ENCODE measurements at places on chromosomes 16 and 17. TPM values are rescaled to one million over a fixed set of nuclear protein-coding genes. Genes with fewer than 3 reads are reported as not detected.

The PIP4K2B gene
- 22.2 TPM for total RNA-seq

The PRM2 gene
- total RNA-seq = not detected

The LYRM9 gene
- 10.3 TPM for total RNA-seq

- DNase-seq = no peak
These were observed 1.5 kb upstream of the SIAH1 start for GRCh38 chr16:48386559-48387312.

- DNase-seq = no peak
These were observed 63.5 kb downstream of the PARN start for GRCh38 chr16:14566599-14566998.

DNA sequence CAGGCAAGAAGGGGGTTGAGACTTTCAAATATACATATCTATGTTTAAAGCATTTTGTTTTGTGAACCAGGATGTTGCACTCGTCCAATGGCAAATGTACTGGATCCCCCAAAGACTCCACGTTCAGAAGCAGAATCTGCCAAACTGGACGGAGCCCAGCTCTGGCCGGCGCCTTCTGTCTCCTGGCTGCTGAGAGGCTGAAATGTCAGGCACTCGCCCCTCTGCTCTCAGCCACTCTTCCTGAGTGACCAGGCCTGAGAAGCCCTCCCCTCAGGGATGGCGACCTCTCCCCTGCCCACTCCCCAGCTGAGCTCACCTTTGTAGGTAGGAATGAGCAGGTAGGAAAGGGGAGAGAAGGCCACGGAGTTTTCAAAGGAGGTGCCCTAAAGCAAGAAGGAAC is 187.5 kb upstream of the FOXF1 start:
- DNase-seq = no peak

DNA sequence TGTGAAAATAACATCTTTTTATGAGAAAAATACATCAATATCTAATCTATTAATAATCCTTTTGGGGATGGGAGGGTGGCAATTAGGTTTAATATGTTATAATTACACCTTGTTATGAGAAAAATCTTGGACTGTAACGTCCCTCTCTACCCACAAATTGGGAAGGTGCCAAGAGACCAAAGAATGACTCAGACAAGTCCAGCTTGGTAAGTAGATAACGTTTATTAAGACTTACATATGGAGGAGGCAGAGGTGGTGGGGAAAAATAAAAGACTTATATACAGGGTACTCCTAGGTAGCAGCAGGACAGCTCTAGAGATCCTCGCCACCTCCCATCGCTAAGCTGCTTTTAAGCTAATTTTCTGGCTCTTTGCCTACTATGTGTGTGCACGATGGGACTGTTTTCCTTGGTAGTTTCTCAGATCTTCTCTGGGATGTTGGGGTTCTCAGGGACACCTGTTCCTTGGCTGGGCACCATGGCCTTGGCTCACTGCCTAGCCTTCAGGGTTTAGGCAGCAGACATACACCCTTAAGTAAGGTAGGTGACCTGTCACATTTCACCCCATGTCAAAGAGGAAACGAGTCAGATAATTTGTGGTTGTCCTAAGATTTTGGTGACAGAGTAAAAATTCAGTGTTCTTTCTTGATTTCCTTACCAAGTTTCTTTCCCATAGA is 31.5 kb downstream of the RBL2 start:
- peak; percentile 18 for DNase-seq

DNA sequence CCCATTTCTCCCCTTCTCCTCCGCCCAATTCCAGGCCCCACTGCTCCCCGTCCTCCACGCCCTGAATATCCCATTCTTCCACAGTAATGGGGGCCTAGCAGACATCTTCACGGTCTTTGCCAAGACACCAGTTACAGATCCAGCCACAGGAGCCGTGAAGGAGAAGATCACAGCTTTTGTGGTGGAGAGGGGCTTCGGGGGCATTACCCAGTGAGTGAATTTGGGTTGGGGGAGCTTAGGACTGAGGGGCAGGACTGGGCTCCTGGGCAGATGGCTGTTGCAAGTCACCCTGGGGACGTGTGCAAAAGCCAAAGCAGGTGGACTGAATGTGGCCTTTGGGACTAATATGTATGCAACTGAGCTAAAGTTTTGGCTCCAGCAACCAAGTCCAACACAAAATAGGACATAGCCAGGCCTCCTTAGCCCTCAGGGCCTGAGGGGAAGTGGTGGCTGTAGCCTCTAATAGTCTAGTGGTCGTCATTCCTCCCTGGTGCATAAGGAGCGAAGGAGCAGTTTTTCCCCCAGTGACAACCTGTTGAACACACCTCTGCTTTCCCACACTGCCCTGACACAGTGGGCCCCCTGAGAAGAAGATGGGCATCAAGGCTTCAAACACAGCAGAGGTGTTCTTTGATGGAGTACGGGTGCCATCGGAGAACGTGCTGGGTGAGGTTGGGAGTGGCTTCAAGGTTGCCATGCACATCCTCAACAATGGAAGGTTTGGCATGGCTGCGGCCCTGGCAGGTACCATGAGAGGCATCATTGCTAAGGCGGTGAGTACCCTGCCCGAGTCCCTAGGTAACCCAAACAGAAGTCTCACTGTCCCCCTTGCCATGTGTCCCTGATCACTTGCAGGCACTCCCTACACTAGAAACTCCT is 2.6 kb downstream of the ACADVL start:
- no peak for DNase-seq

- no peak for DNase-seq
These were observed 842 bp upstream of the LDAF1 start for GRCh38 chr16:21157632-21158031.

DNA sequence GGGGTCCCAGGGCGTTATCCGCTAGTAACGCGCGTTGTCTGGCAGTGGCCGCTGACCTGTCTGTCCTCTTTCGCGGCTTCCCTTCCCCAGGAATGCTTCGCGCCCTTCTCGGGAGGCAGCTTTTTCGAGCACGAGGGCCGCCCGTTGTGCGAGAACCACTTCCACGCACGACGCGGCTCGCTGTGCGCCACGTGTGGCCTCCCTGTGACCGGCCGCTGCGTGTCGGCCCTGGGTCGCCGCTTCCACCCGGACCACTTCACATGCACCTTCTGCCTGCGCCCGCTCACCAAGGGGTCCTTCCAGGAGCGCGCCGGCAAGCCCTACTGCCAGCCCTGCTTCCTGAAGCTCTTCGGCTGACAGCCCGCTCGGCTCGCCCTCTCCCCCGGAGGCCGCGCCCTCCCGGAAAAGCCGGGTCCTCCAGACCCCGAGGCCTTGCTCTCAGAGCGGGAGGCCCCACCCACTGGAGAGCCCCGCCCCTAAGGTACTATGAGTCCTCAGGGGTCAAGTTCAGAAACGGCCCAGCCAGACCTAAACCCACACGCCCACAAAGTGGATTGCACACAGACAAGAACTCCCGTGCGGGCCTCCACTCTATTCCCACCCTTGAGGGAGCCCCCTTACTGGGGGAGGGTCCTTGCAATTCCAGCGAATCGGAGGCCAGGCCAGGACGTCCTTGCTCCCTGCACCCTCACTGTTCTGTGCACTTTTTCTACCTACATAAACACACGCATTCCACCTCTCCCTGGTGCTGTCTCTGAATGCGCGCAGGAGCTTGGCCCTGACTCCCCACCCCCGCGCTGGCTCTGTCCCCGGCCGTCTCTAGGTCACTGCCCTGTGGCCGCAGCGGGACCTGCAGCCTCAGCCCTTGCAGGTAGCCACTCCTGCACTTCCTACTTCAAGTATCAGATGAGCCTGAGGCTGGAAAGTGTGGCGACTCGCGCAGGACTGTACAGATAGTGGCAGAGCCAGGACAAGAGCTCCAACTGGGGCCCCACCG is 5.4 kb upstream of the SLC5A2 start:
- peak; percentile 84 for DNase-seq

DNA sequence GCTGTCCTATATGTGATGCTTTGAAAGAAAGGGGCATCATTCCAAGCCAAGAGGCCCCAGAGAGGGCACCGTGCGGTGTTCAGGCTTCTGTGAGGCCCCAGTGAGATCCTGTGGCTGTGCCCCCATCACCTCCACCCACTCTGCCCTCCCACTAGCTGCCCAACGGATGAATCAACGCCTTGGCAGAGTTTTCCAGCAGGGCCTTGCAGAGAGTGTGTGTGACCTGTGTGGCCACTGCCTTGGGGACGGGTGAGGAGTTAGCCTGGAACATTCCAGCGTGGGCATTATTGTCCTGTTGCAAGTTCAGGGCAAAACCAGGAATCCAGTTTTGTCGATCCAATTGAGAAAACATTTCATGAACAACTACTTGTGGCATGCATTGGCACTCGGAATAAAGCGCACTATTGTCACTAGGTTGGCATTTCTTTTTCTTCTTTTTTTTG is 53.7 kb downstream of the SF3B3 start:
- DNase-seq = no peak

DNA sequence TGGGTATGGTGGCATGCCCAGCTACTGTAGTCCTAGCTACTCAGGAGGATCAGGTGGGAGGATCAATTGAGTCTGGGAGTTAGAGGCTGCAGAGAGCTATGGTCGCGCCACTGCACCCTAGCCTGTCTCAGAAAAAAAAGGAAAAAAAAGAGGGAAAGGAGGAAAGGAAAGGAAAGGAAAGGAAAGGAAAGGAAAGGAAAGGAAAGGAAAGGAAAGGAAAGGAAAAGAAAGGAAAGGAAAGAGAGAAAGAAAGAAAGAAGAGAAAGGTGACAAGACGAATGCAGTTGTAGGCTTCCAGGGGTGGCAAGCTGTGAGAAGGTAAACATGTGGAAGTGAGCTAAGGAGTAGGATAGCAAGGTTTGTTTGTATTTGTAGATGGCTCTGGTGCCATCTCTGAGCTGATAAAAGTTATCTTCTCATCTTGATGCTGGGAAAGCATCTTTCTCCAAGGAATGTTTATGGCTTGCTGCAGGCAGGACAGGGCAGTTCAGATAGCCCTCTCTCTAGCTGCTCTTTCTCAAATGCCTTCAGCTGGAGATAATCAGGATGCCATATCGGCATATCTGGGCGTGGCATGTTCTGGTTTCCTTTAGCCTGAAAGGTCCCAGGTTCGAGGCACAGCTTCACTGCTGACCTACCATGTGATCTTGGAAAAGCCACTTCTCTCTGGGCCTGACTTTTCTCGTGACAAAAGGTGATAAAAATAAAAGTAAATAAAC is 2.8 kb upstream of the NOS2 start:
- DNase-seq = no peak

DNA sequence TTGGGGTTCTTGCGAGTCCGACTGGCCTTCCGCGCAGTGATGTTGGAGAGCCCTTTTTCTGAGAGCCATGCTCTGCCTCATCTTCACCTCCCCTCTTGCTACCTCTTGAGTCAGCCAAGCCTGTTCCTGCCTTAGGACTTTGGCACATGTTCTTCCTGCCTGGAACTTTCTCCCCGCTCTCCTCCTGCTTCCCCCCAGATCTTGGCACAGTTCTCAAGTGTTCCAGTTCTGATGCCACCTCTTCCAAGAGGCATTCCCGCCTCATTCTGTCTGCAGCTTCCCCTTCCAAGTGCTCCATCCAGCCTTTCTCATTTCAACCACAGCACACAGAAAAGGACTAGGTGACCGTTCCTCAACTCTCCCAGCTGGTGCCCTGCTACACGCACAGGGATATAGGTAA is 7.7 kb downstream of the AKAP1 start:
- DNase-seq = no peak

Measured in pancreas (tissue), 10 donors.